ENCODE measurements at places on chromosomes 2 and 18. TPM values are rescaled to one million over a fixed set of nuclear protein-coding genes. Genes with fewer than 3 reads are reported as not detected.

ALPP gene
- total RNA-seq, result not detected

TMEM247 gene
- total RNA-seq, result not detected

- DNase-seq, result no peak
Measured at GRCh38 chr2:24830351-24830750, 37.1 kb downstream of the CENPO start.

DNA sequence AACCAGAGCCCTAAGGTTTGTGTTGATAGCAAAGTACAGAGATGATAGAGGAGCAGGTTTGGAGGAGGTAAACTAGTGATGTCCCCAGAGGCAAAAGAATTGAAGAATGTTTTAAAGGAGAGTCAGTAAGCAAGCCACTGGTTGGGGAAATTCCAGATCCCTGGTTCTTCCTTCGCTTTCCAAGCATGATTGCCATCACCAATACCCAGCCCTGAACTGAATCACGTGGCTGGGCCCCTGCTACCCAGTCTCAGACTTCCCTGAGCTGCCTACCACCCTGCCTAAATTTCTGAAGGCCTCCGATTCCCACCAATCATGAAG is 310.8 kb upstream of the STON1 start:
- DNase-seq, result no peak

GRCh38 chr2:128608921-128609880 is 290.5 kb upstream of the HS6ST1 start:
- no peak for DNase-seq

- no peak for DNase-seq
Measured at GRCh38 chr2:10331702-10332401, 29.1 kb downstream of the HPCAL1 start.

ANKRD53 gene
- total RNA-seq, result 6.2 TPM

ZC3H6 gene
- total RNA-seq, result 5.9 TPM

LIMS2 gene
- 9.7 TPM for total RNA-seq

- no peak for DNase-seq
Measured at GRCh38 chr18:31789409-31789808, 28.7 kb upstream of the SLC25A52 start.

- no peak for DNase-seq
Measured at GRCh38 chr18:9709304-9709877, 1.3 kb downstream of the RAB31 start.

THSD7B gene
- total RNA-seq, result 3.6 TPM

- DNase-seq, result no peak
Measured at GRCh38 chr2:12554224-12555011, 162.3 kb upstream of the TRIB2 start.

- DNase-seq, result no peak
Measured at GRCh38 chr2:105545730-105546627, 147.1 kb upstream of the FHL2 start.

DNAJC27 gene
- 8.2 TPM for total RNA-seq

CD207 gene
- total RNA-seq, result 0.28 TPM

DNA sequence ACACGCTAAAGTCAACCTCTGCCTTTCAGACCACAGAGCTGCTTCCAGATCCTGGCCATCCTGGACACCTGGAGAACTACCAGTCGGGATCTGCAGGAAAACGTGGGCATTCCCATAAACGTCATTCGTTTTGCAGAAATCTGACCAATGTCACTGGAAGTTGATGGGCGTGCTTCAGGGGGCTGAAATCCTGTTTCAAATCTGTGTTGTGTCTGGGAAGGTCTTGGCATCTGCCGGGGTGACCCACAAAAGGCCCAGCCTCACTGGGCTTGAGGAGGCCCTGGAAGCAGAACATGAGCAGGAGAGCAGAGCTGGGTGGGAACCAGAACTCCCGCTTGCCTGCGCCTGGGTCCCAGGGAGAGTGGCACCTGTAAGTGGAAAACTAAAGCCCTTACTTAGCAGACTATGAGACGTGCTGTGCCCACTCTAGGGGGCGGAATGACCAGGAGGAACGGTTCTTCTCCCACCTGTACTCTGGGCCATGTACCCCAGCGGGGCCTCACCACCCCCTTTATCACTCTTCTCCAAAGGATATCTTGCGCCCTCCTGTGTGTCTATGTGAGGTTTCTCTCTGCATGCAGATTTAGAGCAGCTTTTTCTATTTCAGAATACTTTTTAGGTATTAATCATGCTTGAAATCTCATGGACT is 200.9 kb downstream of the FAM210A start:
- no peak for DNase-seq

DNA sequence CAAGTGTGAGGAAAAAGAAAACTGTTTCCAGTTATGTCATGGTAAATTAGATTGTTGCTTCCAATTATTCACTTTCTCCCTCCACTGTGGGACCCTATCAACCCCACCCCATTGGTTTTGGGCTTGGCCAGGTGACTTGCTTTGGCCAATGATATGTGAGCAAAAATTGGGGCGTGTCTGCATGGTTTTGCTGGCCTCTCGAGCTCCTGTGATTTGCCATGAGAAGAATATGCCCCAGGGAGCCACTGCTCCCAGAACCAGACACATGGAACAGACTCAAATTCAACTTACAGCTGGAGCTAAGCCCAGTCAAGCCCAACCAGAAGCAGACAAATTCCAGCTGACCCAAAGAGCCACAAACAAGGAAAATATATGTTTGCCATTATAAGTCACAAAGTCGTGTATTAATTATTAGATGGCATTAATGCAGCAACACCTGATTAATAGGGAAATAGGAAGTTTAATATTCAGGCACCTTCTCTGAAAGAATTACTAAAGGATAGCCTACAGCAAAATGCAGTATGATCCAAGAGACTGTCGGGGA is 248.9 kb downstream of the ANAPC1 start:
- no peak for DNase-seq

DNA sequence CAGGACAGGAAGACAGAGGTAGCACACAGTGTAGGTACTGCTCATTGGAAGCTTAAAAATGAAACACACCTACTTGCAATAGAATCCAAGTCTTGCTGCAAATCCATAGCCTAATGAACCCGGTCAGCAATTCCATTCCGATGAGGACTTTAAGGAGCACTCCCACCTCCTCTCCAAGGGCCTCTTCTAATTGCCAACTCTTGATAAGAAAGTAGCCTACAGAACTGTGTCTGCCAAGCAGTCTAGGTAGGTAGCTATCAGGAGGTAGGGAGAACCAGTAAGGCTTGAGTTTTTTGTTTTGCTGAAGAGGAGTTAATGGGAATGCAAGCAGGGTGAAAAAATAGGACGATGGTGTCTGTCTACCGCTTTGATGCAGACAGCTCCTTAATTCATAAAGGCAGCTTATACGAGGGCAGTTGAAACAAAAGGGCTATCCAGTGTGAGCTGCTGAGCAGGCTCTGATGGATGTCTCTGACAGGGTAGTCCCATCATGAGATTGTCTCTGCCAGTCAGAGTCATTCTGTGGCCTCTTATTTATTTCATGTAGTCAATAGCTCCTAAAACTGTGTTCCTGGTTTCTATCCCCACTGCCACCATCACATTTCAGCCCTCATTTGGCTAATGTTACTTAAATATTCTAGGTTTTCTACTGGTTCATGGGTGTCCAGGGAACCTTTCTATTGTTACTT is 155.6 kb upstream of the DNMT3A start:
- no peak for DNase-seq

GRCh38 chr18:9661564-9661963 is 46.5 kb upstream of the RAB31 start:
- DNase-seq, result no peak

PPP4R3B gene
- 97.6 TPM for total RNA-seq

- DNase-seq, result no peak
Measured at GRCh38 chr2:236366049-236366387, 101.8 kb upstream of the ASB18 start.

GRCh38 chr2:204133476-204133875 is 196.9 kb downstream of the ICOS start:
- no peak for DNase-seq

IL36RN gene
- not detected for total RNA-seq

- DNase-seq, result no peak
Measured at GRCh38 chr2:185919155-185919554, 180.6 kb downstream of the FSIP2 start.

IMPA2 gene
- 30.1 TPM for total RNA-seq

DNA sequence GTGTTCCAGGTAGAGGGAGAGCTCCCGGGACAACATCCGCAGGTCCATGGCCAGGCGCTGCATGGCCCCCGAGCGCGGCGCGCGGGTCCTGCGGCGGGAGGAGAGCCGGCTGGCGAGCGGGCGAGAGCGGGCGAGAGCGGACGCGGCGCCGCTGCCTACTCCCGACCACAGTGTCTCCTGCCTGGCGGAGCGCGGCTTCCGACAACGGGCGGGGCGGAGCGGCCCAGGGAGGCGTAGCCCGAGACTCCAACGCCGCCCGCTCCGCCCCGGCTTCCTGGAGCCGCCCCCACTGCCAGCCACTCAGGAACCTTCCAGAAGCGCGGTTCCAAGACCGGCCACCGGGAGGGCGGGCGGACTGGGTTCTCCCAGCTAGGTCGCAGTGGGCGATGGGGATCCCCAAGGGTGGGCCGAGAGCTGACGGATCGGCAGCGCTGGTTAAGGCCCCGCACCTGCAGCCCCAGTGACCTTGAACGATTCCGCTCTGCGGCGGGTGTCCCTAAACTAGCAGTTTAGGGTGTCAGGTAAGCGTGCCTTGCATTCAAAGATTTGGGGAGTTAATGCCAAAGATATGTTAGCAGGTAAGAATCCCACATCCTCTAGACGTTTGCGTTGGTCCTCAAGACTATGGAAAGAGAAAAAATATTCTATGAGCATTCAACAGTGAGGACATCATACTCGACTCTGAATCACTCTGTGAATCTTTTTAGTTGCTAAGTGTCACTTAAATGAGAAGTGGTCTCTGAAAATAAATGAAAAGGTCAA is at the start of gene ABHD3:
Gene ABHD3 (minus strand): TSS at position 172 of the 762 bp plus-strand sequence. CDS start 109 bp downstream, at position 63.
- peak; percentile 59 for DNase-seq

KLF7 gene
- 34.0 TPM for total RNA-seq

OTOS gene
- total RNA-seq, result not detected

DNA sequence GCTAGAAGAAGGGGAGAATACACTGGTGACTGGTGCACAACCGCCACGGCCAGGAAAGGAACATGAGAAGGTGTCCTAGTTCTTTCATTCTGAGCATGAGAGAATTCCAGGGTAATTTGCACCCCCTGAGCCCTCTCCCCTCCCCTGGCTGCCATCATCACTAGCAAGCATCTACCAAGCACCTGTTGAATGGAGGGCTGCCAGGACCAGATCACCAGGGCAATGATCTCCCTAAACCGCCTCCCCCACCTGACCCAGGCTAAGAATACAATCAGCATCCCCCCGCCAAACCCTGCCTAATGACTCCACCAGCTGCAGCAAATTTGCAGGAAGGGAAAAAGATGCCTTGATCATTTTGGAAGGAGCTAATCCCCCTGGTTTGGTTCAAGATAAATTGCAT is 100.2 kb downstream of the STPG4 start:
- DNase-seq, result no peak

FBLN7 gene
- total RNA-seq, result 0.44 TPM

GRCh38 chr2:108355906-108356734 is 21.6 kb upstream of the SULT1C4 start:
- no peak for DNase-seq

GRCh38 chr2:101795033-101795432 is 97.5 kb downstream of the MAP4K4 start:
- DNase-seq, result no peak

GRCh38 chr2:85779641-85780315 is 26.0 kb downstream of the ATOH8 start:
- no peak for DNase-seq

GRCh38 chr2:85309699-85310321 is 18.0 kb downstream of the TGOLN2 start:
- no peak for DNase-seq

MFSD2B gene
- not detected for total RNA-seq

DNA sequence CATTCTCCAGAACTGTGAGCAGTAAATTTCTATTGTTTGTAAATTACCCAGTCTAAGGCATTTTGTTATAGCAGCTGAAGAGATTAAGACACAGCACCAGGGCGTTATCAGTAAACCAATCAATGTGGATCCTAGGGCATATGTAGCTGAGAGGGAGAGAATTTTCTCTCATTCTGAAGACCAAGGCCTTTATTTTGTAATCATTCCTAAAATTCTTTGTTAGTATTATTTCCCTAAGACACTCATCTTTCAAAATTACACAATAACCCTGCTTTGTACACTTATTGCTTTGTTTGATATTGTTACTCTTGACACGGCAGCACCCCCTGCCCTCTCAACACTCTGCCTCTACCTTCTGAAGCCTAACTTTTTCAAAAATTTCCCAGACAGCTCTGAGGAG is 419.1 kb downstream of the SLC4A3 start:
- no peak for DNase-seq

CFC1 gene
- not detected for total RNA-seq

- DNase-seq, result no peak
Measured at GRCh38 chr2:173999272-173999671, 34.1 kb upstream of the SP3 start.

DNA sequence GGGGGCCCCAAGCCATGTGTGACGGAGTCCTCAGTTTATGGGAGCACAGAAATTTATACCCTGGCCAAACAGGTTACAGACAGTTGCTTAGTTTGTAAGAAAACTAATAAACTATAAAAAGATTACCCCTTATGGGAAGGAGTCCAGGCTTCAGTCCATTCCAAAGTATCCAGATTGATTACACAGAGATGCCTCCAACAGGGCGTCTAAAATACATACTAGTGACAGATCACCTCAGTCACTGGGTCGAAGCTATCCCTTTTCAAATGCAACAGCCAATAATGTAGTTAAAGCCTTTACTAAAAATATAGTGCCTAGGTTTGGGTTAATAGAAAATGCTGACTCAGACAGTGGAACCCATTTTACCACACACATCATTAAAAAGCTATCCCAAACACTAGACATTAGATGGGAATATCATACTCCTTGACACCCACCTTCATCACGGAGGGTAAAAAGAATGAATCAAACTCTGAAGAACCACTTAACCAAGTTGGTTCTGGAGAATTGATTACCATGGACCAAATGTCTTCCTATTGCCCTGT is 10.7 kb downstream of the PRPF40A start:
- no peak for DNase-seq

GRCh38 chr18:63255435-63255834 is 64.1 kb downstream of the BCL2 start:
- no peak for DNase-seq

- DNase-seq, result no peak
Measured at GRCh38 chr2:3651691-3652648, 6.0 kb upstream of the ALLC start.

DNA sequence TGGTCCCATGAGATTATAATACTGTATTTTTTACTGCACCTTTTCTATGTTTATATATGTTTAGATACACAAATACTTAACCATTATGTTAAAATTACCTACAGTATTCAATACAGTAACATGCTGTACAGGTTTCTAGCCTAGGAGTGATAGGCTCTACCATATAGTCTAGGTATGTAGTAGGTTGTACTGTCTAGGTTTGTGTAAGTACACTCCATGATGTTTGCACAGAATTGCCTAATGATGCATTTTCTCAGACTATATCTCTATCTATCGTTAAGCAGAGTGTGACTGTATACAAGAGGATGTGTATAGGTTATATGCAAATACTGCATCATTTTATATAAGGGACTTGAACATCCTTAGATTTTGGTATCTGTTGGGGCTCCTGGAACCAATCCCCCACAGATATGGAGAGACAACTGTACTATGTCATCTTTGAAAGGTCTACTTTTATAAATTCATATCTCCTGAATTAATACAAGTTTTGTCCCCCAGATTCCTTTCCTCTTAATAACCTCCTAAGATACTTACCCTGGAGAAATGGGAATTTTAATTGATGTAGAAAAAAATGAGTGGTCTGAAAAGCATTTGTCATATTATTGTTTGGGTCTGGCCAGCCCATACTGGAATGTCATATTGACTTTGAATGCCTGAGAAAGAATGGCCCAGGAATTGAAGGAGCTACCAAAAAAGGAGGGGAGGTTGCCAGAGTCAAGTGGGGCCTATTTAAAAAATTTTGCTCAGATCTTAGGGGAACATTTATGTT is 36.6 kb downstream of the EHBP1 start:
- no peak for DNase-seq

GRCh38 chr2:74028741-74029140 is 44.0 kb downstream of the TET3 start:
- no peak for DNase-seq
